GM23248 (cell line): ENCODE measurements at places on chromosomes 4 and X. TPM values are rescaled to one million over a fixed set of nuclear protein-coding genes. Genes with fewer than 3 reads are reported as not detected.

ITGB1BP2 gene
- total RNA-seq, result 0.22 and 0.25 TPM in 2 replicates

RNF150 gene
- 10.5 and 11.6 TPM in 2 replicates for total RNA-seq

CLCN5 gene
- 2.9 and 4.6 TPM in 2 replicates for total RNA-seq

CD38 gene
- total RNA-seq, result not detected in 2 replicates
